HCT116 (cell line): ENCODE measurements at places on chromosomes 5 and 9. TPM values are rescaled to one million over a fixed set of nuclear protein-coding genes. Genes with fewer than 3 reads are reported as not detected.

The PNPLA7 gene
- total RNA-seq: 1.8 TPM

The ADGRD2 gene
- not detected for total RNA-seq

The C9orf153 gene
- not detected for total RNA-seq

DNA sequence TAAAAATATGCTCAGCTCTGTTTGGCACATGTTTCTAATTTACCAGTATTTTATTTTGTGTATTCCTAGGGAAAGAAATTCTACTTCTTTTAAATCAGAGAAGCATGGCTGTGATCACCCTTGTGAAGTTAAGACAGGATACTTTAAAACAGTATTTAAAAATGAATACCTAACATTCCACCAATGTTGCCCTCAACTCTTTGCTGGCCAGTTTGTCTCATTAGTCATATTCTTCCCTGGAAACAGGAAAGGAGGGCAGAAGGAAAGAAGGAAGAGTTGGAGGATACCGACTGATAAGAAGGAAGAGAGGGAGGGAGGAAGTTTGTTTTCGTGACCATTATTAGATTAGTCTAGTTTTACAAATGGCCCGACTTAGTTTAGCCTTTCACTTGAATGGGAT is 137.4 kb downstream of the PLK2 start:
- DNase-seq: no peak

The ACOT12 gene
- total RNA-seq: not detected

The C1QTNF2 gene
- total RNA-seq: 0.15 TPM

GRCh38 chr9:70911791-70912190 is 209.6 kb downstream of the TRPM3 start:
- DNase-seq: no peak

- DNase-seq: no peak
These were observed 254.2 kb downstream of the RFX3 start for GRCh38 chr9:3271581-3271980.

The NUTM2G gene
- total RNA-seq: not detected

- no peak for DNase-seq
These were observed 41.5 kb downstream of the HACD4 start for GRCh38 chr9:20989923-20990341.

DNA sequence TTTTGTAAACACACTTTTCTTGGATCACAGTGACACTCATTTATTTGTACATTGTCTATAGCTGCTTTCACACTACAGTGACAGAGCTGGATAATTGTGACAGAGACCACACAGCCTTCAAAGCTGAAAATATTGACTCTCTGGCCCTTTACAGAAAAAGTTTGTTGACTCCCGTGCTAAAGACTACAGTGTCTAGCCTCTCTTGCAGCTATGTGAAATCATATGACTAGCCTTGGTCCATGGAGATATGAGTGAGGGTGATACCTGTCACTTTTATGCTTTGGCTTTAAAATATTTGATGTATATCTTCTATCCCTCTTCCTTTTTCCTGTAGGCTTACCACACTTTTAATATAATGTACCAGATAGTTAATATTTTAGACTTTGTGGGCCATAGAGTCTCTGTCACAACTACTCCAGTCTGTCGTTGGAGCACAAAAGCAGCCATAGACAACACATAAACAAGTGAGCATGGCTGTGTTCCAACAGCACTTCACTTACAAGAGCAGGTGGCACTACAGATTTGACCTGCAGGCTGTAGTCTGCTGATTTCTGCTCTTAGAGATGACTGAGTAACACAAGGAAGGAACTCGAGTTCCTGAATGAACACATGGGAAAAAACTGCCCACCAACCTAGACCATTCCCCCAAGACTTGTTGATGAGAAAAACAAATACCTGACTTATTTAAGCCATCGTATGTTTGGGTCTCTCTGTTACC is 73.5 kb upstream of the ANKRD55 start:
- no peak for DNase-seq

DNA sequence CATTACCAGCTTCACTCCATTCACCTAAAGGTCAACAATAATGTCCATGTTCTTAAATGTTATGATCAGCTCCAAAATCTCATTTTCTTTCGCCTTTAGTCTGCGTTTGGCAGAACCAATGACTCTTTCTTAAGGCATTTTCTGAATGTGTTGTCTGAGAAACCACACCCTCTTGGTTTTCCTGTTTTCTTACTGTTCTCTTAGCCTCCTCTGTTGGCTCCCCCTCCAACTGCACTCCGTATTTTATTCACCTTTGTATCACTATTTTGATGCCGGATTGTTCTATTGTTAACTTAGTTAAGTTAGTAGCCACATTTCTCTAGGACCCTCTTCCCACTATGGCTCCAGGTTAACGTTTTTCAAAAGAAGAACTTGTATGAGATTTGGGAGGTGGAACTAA is 185.6 kb downstream of the DMAC1 start:
- DNase-seq: no peak

DNA sequence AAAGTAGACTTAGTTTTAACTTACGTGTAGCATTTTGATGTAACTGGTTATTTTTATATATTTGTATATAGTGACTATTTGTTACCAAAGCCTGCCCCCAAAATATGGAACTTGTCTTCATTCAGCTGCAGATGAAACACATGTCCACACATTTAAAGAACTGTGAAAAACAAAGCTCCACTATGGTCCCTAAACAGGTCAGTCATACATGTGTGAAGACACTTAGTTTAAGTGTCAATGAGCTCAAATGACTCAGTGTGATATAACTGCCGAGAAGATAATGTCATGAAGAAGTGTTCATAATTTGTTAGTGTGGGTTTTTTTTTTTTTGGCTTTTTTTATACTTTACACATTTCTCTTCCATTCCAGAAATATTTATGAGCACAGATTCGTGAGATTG is 28.2 kb downstream of the HAVCR1 start:
- DNase-seq: no peak
